ENCODE measurements at places on chromosomes 13 and 19.

DNA sequence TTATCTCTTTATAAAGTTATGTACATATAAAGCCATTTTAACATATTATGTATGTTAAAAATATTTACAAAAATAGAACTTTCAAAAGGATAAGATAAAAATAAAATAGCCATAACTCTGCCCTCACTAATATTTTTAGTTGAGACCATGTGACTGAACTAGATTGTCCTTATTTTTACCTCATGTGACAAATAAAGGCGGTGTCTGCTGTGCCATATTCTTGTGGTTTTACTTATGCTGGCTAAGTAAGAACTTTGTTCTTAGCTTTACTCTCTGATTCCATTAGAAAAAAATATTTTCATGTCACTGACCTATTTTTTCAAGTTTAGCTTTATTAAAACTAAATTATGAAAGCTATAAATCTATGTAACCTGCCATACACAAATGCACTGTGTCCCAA lies 135.6 kb upstream of the TSC22D1 start:
- no peak for DNase-seq

DNA sequence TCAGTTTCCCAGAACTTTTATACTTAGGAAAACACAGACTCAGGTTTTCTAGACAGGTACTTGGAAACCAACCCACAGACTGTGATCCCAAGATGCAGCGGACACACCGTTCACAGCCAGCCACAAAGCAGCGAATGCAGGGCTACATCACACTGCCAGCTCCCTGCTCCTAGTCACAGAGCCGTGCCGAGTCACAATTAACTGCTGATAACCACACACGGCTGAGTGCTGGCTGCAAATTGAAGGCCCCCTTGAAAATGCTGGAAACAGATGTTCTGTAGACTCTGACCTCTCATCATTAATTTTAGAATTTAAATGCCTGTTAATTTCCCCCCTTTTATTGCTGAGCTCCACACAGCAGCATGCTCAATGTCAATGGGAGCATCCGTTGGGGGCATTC lies 78.6 kb upstream of the SIAH3 start:
- no peak for DNase-seq

DNA sequence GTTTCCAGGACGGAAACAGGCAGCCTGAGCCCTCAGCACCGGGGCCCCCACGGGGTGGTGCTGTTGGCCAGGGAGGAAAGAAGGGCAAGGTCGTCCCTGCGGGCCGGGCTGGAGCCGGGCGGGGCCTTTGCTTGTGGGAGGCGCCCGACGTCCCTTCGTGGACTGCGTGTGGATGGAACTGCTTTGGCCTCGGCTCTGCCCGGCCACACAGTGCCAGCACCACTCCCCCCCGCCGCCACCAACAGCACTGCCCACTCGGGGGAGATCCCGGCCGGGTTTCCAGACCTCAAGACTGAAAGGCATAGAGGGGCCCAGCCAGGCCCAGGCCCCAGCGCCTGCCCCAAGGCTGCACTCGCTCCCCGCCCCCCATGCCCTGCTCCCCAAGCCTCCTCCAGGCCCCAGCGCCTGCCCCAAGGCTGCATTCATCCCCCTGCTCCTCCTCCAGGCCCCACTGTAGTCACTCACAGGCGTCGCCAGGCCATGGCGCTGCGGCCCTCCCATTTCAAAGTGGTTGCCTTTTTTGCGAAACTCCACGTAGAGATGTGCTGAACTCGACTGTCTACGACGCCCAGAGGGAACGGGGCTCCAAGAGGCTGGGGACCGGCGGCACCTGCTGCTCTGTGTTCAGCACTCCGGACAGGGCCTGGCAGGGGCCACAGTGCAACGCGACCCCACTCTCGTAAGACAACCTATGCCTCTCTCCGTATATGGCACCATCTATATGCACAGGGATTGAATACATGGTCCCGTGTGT lies 22.5 kb downstream of the C13orf46 start:
- peak; percentile 82 for DNase-seq

DNA sequence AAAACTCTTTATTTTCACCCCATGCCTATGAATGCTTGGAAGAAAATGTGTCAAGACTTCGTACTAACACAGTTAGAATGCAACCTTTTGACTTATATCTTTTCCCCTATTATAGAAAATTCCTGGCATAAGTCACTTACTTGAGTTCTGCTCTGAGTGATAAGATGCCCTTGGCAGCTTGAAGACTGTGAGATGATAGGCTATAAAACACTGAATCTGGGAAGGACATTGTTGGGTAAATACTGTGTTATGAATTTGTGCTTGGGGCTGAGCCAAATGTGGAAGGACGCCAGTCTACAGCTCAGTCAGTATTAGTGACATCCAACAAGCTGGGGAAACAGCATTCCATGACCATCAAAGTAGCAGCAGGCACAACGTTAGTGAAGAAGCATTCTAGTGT lies 368.0 kb upstream of the SGCG start:
- peak; percentile 6 for DNase-seq

- peak; percentile 57 for DNase-seq
Observed at GRCh38 chr13:73096173-73096572, 37.4 kb downstream of the KLF5 start.

DNA sequence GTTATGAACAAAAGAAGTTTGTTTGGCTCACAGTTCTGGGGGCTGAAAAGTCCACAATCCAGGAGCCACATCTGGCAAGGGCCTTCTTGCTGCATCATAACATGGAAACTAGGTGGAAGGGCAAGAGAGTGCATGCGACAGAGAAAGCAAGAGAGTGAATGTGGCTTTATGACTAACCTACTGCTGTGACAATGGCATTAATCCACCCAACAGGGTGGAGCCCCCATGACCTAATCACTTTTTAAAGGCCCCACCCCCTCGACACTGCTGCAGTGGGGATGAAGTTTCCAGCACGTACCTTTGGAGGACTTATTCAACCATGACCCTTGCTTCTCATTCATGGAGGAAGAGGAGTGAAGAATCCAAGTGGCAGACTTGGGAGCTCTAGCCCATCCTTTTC lies 30.0 kb upstream of the RFXAP start:
- DNase-seq: no peak

GRCh38 chr13:83765796-83766195 lies 116.5 kb downstream of the SLITRK1 start:
- DNase-seq: no peak

GRCh38 chr13:99834246-99834645 lies 137.3 kb downstream of the ZIC5 start:
- no peak for DNase-seq

GRCh38 chr13:91280801-91281200 lies 66.7 kb upstream of the MIR17HG start:
- no peak for DNase-seq

DNA sequence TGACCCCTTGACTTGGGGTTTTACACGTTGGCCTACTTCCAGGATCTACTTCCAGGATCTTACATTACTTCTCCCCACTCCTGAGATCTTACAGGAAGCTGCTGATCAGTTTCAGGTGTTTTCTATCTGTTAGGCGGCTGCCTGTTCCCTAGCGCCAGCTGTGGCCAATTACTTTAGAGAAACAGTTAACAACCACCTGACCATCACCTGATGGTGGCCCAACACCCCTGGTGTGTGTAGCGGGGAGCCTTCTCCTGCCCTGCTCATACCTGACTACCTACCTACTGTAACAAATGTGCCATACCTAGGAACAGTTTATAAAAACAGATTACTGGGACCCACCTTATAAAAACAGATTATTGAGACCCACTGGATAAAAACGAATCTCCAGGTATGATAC lies 2.8 kb upstream of the POP4 start:
- no peak for DNase-seq

- DNase-seq: no peak
Observed at GRCh38 chr19:50264483-50265186, 61.2 kb downstream of the MYH14 start.

DNA sequence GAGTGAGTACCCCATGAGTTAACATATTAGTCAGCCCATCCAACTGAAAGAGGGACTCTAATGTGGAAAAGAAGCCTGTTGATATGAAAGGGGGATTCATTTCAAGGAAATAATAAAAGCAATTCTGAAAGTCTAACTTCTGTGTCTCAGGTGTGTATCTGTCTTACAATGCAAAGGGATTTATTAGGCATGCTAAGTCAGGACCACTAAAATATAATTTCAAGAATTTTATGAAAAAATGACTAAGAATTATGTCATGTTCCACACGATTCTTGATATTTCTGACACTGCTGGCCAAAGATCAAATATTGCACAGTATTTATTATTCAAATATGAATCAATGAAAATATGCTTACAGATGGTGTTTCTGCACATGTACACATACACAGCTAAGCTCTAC lies 130.8 kb downstream of the KLF12 start:
- no peak for DNase-seq

DNA sequence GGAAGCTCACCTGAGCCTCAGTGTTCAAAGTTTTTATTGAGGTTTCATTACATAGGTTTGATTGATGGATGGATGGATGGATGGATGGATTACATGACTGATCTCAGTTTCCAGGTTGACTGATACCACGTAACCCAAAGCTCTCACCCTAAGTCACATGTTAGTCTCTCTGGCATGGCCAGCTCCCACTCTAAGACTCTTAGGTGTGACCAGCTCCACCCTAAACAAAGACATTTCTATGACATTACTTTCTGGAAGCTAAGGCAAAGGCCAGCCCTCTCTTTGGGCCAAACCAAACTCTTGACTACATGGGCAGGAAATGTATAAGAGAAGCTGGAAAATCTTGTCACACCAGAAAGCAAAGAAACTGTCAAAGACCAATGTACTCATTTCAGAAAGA lies 28.6 kb downstream of the POLR1D start:
- DNase-seq: no peak

- DNase-seq: peak; percentile 79
Observed at GRCh38 chr13:113275387-113275786, 21.7 kb upstream of the LAMP1 start.

DNA sequence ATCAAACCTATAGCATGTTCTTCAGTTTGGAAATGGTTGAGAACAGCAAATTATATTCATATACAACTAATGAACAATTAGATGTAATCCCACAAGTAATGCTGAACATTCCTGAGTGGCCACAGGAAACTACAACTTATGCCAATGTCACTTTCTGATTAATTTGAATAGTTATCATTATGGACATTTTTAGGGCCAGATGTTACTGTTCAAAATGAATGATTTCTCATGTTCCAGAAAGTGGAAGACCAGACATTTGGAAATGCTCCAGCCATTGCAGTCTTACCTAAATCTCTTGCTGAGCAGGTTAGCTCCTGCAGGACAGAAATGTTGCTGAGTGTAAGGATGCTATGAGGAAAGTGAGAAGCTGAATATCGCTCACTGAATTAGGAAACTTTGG lies 819.8 kb downstream of the PCDH9 start:
- DNase-seq: peak; percentile 20

DNA sequence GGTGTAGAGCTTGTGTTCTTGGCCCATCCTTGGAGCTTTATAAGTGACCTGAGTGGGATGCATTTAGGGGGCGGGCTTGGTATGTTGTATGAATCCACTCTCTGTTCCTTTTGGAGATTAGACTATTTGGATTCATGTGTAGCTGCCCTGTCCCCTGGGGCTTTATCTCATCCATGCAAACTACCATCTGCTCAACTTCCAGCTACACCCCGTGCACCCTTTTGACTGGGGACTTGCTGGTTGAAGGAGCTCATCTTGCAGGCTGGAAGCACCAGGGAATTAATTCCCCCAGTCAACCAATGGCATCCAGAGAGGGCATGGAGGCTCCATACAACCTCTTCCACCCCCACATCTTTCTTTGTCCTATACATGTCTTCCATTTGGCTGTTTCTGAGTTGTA lies 6.1 kb downstream of the CLEC4M start:
- no peak for DNase-seq

GRCh38 chr19:54653181-54653809 lies 9.5 kb upstream of the LILRB4 start:
- peak; percentile 8 for DNase-seq

DNA sequence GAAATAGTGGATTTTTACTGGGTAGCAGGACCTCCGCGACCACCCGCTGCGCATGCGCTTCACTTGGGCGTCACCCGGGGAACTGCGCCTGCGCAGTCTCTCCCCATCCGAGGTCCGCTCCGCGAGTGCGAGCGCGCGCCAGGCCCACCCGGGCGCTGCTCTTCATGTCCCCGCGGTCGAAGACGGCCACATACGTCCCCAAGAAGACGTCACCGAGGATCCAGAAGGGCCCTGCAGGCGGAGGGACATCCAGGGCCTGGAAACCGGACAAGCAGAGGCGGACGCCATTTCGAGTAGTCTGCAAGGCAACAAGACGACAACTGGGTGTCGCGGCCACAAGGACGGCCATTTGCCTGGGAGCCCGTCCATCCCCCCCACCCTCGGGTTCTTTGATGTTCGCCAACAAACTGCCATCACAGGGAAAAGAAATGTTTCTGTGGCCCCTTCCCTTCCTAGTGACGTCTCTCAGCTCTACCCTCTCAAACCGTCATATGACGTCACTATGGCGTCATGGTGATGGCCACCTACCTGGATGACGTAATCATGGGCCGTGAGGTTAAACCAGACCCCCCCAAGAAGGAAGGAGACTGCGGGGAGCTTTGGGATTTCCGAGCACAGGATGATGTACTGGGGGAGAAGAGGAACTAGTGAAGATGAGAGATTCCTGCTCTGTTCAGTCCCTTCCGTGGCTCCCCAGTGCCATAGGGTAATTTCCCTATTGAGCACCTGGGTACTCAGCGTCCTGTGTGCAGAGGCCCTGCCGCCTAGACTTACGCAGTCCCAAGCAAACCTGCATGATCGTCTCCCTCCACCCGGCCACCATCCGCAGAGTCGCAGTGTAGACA lies 6.7 kb downstream of the NAPSA start:
- DNase-seq: peak; percentile 58

DNA sequence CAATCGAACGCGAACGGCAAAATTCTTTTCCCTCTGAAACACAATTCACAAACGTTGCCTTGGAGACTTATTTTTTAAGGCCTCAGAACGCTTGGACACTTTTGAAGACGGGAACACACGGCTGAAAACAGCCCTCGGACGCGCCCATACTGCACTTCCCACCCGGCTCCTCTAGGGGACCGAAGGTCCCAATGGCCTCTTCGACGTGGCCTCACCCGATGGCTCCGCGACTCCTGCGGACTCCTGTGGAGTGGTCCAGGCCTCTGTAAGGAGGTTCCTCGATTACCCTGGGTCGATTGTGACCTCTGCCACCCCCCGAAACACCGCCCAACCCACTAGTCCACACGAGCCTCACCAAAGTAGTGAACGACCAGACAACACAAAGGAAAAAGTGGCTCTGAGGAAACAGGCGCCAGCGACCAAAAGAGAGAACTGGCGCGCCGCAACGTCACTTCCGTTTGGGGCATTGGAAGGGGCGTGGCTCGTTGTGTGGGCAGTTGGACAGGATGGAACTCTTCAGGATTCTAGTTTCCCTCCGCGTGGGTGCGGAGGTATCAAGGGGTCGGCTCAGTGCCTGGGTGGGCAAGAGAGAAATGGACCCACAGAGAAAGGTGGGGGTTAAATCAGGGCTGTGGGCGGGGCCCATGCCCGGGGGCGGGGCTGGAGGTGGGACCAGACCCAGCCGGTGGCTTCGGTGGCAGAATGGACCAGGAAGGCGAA lies at the start of gene ZNF560:
ZNF560 (minus strand) TSS at position 434 of the 720 bp plus-strand sequence. CDS start 23,303 bp downstream, outside the sequence.
- peak; percentile 52 for DNase-seq
